ENCODE measurements at places on chromosomes 5 and 9.

- DNase-seq: no peak
Observed at GRCh38 chr5:168852329-168852728, 273.2 kb upstream of the PANK3 start.

- no peak for DNase-seq
Observed at GRCh38 chr9:101462558-101462957, 27.0 kb upstream of the ALDOB start.

- no peak for DNase-seq
Observed at GRCh38 chr9:111986035-111986556, 89.5 kb downstream of the UGCG start.

- DNase-seq: no peak
Observed at GRCh38 chr9:128304136-128304970, 17.9 kb downstream of the TRUB2 start.

GRCh38 chr5:93192087-93192486 lies 388.9 kb downstream of the NR2F1-AS1 start:
- no peak for DNase-seq

DNA sequence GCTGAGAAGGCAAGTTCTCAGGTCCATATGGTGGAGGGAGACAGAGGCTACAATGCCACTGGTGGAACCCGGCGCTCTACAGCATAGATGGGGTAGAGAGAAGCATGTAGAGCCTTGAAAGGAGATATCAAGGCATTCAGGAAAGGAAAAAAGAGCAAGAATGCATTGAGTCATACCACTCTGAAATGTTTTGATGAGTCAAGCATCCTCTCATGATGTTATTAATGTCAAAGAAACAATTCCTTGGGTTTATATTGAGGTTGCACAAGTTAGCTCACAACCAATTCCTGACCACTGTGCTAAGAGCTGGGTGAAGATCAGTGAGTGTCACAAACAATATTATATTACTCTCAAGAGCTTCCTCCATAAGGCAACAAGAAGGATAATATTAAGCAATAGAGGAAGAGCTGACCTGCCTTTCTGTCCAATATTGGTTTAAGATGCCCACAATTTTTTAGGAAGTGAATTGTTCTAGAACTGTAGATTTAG lies 178.0 kb downstream of the RFK start:
- no peak for DNase-seq

- DNase-seq: no peak
Observed at GRCh38 chr9:99112750-99113413, 8.0 kb downstream of the TGFBR1 start.

GRCh38 chr5:103014983-103015382 lies 105.0 kb downstream of the GIN1 start:
- DNase-seq: no peak

DNA sequence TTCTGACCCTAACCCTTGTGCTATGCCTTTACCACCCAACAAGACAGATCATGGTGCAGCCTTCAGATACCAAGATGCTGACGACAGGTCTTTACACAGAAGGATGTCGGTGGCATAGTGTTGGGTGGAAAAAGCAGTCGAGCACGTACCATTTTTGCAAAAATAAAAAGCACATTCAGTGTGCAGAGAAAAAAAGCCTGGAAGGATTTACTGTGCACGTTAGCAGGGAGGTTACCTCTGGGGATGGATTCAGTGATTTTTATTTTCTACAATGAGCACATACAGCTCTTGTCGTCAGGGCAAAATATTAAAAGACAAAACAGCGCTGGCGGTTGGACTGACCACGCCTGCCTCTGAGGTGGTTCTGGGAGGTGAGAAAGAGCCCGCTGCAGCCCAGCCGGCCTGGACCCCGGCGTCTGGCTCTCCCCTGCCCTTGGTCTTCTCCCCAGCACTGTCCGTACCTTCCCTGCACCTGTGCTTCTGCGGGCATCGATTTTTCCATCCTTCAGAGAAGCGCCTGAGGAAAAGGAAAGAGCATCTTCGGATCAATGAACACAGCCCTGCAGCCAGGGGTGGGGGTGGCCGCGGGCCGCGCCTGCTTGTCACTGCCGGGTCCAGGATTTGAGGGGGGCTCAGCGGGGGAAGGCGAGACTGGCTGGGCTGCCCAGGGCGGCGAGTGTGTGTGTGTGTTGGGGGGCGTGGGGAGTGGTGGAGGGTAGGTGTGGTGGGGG lies 200.0 kb upstream of the IER5L start:
- DNase-seq: no peak

DNA sequence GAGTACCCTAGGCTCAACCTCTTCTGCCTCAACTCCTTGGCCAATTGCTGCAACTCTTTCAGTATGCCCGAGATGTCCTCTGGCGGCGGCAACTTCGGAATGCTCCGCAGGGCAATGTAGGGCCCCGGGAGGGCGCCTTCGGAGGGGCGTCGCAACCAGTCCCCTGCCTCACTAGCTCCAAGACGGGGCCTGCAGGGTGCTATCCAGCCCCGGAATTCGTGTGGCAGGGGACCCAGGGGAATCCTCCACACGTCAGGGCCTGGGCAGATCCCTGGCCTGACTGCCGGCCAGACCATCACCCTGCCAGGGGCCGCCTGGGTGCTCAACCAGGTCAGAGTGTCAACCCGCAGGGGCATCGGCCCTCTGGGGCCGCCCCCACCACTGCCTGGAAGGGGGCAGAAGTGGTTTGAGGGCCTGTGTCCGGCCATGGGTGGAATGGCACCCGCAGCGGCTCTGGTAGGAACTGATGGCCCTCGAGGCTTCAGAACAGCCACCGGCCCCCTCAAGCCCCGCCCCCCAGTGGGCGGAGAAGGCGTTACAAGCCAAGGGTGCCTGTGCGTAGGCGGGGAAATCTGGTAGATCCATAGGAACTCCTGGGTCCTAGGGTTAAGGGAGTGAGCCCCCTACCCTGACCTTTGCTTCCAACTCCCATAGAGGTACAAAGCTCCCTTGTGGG lies at the start of gene POU5F2:
TSS of gene POU5F2 (minus strand) at position 465 of the 676 bp plus-strand sequence. CDS start at position 428, 37 bp downstream.
- no peak for DNase-seq

- no peak for DNase-seq
Observed at GRCh38 chr9:94478755-94479730, 75.8 kb upstream of the PCAT7 start.

DNA sequence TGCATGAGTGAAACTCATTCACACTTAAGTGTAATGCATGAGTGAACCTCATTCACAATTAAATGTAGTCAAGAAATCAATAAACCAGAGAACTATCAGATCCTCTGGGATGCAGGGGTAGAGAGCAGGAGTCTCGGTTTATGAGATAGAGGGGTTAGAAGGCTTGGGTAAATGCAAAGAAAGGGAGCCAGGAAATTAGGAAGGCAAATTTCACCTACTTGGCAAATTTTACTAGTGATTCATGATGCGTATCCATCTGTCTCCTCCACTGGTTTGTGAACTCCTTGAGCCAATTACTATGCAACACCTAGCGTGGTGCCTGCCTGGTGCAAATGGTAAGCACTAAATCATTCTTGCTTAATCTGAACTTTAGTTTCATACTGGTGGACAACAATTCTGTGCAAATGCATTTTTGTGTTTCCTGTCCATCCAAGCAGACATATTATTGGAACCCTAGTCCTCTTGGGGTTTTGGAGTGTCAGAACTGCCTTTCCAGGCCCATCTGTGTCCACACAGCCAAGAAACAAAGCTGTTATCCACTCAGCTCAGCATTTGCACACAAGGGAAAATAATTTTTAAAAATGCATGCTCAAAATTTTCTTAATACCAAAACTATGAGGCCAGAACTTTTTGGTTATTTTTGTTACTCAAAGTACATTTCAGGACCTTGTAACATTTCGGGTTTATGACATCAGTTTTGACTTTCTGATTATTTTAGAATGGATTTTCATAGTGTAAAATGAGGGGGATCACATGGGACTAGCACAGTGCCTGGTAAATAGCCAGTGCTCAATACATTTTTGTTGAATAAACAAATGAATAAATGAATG lies 5.2 kb downstream of the HAPLN1 start:
- no peak for DNase-seq

GRCh38 chr5:115321309-115321708 lies 24.9 kb upstream of the CCDC112 start:
- DNase-seq: no peak

DNA sequence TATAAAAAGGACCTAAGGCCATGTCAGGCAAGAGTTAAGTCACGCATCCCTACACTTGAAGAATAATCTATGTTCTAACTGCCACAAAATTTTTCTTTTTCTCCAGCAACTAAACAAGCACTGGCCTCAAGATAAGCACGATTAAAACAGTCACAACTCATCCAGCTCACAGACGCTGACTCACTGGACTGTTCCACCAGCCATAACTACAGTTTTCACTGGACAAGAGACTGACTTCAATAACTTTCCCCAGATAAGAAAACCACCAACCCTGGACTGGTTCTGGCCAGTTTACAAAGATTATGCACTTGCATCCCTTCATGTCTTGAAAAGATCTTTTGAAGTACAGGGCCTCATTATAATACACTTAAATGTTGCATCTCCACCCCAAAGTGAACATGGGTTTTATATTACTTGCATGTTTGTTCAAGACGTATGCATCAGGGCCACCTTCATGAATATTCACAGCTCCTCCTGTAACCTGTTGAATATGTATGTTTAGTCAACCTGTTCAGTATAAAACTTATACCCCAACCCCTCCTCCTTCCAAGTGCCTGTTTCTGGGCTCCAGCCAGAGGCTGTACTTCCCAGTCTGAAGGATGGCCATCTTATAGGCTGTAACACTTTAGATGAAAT lies 129.3 kb upstream of the EPB41L4A start:
- no peak for DNase-seq

DNA sequence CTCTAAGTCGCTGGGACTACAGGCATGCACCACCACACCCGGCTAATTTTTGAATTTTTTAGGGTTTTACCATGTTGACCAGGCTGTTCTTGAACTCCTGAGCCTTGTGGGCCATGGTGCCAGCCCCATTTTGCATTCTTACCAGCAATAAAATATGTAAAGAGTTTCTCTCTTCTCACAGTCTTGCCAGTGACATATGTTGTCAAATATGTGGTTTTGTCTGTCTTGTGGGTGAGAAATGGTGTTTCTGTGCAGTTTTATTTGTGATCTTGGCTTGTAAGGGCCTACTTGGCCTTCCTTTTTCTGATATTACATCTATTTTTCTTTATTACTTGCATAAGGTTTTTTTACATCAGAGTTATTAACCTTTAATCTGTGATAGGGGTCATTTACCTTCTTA lies 47.1 kb downstream of the SPIN1 start:
- DNase-seq: no peak

DNA sequence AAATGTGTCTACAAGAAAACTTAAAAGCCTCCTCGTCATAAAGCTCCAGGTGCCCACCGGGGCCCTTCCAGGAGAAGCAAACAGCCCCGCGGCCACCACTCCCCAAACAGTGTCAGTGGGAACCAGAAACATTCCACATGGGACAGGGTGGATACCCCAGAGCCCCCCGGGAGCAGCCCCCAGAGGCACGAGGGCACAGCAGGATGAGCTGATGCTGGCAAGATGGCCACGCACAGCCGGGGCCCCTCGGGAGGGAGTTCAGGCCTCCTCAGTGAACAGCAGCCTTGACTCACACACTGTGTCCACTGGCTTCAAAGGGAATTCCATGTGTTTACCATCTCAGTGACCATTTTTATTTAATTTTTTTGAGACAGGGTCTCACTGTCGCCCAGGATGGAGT lies 10.5 kb downstream of the EXD3 start:
- no peak for DNase-seq

DNA sequence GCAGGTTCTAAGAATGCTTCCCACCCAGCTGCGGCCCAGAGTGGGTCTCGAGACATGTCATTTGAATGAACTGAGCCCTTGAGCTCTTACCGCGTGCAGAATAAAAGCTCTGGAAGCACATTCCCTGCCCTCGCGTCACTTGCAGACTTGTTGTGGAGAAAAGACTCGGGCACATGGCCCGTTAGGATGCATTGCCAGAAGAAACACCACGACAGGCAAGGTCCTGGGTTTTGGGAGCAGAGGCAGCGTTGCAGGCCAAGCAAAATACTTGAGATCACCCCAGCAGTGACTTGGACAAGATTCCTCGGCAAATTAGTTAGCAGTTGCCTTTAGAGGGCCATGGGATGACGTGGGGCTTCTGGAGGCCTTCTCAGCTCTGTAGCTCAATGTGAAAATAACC lies 170.8 kb upstream of the MSX2 start:
- DNase-seq: no peak

DNA sequence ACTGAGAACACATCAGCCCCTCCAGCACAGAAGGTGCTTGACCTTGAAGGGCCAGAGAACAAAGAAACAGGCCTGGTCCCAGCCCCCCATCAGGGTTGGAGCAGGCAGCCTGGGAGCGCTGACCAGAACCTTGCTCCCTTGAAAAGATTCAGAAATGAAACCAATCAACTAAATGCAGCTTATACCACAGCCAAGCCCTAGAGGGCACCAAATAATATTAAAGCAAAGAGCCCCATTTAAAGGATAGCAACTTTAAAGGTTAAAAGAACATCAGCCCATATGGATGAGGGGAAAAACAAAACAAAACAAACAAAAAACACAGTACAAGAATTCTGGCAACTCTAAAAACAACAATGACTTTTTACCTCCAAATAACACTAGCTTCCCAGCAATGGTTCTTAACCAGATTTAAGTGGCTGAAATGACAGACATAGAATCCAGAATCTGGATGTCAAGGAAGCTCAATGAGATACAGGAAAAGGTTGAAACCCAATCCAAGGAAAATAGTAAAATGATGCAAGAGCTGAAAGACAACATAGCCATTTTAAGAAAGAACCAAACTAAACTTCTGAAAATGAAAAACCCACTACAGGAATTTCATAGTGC lies 471.9 kb downstream of the MTRR start:
- no peak for DNase-seq

DNA sequence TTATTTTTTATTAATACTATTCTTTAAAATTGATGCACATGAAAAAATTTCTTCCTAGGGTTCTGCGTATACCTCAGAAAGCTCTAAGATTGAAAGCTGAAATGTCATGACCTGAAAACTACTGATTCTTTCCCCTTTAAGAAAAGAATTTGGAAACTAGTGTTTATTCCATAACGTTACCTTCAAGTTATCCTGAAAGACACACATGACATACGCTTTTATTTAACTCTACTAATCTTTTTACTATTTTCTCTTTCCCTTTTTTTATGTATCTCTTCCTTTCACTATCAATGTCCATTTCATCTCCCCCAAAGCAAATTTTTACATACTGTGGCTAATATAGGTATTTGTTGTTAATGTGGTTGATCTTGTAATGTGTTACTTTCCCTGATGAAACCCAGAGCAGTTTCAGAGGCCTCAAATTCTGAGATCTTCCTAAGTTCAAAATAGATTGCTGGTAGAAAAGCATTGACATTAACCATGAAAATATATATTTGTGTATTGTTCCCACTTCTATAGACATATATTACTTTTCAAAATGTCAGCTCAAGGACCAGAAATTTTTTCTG lies 7.4 kb downstream of the NIPBL start:
- no peak for DNase-seq

GRCh38 chr5:133919148-133920136 lies 49.0 kb downstream of the C5orf15 start:
- DNase-seq: no peak
